Renal pelvis (tissue), 12 donors: ENCODE measurements at places on chromosomes 1 and 21. TPM values are rescaled to one million over a fixed set of nuclear protein-coding genes. Genes with fewer than 3 reads are reported as not detected.

Gene PADI3
- 0.07 TPM for polyA plus RNA-seq

Gene DBT
- polyA plus RNA-seq = 24.9 TPM

Gene RHD
- 2.1 TPM for polyA plus RNA-seq

Gene KRTAP21-2
- not detected for polyA plus RNA-seq

Gene CLCNKA
- polyA plus RNA-seq = 13.0 TPM

Gene AMIGO1
- polyA plus RNA-seq = 6.6 TPM

Gene TCHHL1
- not detected for polyA plus RNA-seq

Gene TRIM58
- polyA plus RNA-seq = 1.1 TPM

Gene VWA1
- 61.7 TPM for polyA plus RNA-seq

Gene JAK1
- polyA plus RNA-seq = 94.8 TPM

Gene FCRL1
- polyA plus RNA-seq = 0.15 TPM

Gene AK4
- polyA plus RNA-seq = 65.8 TPM

Gene C1orf115
- polyA plus RNA-seq = 28.3 TPM

DNA sequence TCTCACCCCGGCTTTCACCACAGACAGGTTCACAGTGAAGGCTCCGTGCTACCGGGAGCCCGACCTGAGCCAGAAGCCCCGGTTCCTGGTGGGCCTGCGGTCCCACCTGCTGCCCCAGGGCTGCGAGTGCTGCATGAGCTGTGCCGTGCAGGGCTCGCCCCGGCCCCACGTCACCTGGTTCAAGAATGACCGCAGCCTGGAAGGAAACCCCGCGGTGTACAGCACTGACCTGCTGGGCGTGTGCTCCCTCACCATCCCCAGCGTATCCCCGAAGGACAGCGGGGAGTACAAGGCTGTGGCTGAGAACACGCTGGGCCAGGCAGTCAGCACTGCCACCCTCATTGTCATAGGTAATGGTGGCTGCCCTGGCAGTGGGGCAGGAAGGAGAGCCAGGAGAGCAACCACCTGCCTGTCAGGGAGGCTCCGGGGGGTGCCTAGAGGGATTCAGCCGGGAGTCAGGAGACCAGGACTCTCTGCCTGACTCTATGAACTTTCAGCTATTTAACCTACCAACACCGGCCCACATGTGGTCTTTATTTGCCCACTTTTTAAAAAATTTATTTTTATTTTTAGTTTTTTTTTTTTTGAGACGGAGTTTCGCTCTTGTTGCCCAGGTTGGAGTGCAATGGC lies 36.4 kb downstream of the IGFN1 start:
- no peak for DNase-seq

- DNase-seq = no peak
These were observed 30.4 kb downstream of the H3-3A start for GRCh38 chr1:226092965-226093364.

GRCh38 chr1:210489491-210489890 lies 160.8 kb downstream of the HHAT start:
- no peak for DNase-seq

DNA sequence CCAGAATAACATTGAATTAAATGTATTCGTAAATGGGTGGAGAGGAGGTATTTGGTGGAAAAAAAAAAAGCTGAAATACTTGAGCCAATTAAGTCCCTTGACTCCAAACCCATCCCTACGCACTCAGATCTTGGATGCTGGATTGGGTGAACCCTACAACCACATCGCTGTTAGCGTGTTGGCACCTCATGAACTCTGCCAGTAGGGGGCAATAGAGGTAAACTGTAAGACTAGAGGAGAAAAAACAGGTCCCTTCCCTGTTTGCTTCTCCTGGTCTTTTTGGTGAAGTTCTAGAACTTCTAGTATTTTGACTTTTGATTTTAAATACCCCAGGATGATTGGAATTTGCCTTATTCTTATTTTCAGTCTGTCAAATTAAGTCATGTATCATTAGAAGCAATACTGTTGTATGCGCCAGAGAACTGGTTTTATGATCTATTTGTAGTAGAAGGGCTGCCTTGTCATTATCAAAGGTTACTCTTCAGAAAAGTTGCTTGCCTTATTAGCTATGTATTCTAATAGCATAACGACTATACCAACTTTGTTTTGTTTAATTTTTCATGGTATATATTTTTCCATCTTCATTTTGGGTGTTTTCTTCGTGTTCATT lies 1.9 kb upstream of the OR13G1 start:
- peak; percentile 16 for DNase-seq

- DNase-seq = no peak
These were observed 142.6 kb downstream of the AJAP1 start for GRCh38 chr1:4797016-4797410.

DNA sequence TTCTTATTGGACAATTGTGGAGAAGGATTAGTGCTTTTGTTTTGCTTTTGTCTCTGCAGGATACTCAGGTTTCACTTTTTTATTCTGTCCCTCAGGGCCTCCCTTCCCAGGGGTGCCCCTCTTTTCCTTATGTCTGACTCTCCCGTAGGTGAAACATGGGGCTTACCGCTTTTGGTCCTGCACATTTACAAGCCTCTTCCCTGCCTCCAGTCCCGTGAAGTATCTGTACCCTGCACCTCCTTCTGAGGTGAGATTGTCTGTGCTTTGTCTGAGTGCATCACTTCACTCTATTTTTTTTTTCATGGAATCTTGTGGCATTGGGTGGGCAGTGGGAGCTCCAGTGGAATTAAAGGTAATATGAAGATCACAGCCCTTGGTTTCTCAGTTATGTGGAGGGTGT lies 758.1 kb upstream of the TPTE start:
- DNase-seq = no peak

DNA sequence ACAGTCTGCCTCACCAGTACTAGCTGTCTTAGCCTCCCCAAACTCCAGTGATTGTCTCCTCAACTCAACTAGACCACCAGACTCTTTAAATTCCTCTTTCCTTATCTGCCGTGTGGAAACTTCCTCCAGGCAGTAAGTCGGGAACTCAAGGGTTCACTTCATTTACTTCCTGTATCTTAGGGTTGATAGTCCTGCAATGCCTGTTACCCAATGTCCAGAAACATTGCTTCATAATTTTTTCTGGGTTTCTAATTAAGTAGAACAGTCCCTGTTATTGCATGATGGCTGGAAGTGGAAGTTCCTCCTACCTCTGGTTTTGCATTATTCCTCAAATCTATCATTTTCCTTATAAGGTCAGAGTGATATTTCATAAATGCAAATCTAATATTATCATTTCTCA lies 60.8 kb upstream of the RNF11 start:
- no peak for DNase-seq

GRCh38 chr1:108811611-108812010 lies 45.3 kb downstream of the AKNAD1 start:
- no peak for DNase-seq

DNA sequence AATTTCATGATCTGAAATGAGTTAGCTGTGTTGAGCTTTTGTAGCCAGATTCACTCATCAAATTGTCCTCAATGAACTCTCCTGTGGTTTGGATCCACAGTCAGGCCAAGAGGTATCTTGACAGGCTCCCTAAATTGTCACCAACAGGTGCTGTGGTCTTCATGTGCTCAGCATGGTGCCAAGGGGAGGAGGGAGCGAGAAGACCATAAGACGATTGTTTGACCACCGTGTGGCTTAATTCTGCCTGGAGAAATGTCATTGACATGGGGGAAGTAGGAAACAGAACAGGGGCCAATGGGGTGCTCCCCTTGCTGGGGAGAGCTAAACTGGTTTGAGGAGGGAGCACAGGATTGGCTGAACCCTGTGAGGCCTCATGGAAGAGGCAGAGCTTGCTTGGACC lies 219.3 kb downstream of the KCNJ6 start:
- DNase-seq = no peak

GRCh38 chr1:244901400-244902015 lies 37.2 kb upstream of the HNRNPU start:
- no peak for DNase-seq

DNA sequence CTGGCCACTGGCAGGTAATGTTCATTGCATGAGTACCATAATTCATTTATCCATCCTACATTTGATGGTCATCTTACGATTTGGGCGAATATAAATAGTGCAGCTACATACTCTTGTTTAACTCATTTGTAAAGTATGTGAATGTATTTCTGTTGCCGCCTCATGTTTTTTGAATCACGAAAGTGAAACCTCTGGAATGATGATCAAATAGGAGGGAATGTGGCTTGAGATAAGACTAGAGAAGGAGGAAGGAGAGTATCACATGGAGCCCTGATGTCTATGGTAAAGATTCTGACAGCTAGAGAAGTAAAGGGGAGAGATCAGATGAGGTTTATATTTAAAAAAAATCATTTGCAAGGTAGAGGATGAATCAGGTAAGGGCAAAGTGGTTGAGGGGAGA lies 8.0 kb downstream of the MRPS14 start:
- no peak for DNase-seq

- DNase-seq = no peak
These were observed 25.1 kb downstream of the CNN3 start for GRCh38 chr1:94901841-94902240.

DNA sequence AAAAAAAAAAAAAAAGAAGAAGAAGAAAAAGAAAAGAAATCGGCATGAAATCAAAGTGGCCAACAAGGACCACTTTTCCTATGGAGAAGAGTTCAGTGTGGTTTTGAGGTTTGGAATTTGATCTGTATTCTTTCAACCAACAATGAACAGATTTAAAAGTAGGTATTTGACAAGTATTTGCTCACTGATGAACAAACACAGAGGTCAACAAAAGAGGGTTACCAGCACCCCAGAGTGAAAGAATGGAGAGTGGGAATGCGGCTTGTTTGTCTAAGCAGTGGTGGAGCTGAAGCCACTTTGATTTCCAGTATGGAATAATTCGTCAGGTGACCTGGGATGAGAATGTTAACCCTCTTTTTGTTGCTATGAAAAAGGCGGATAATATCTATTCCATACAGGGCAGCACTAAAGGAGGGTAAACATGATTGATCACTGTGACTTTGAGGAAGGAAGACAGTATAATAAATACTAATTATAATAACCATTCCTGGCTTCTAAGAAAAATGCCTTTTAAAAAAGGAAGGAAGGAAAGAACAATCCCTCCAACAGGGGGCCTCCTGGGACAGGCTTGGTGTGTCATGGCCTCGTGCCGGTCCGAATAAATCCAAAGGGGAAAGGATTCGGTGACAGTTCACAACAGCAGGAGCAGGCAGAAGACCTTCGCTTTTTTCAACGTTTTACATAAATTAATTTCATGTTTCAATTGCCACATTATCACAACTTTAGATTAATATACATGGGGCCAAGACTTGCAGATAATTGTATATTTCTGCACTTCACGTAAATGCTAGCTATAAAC lies 37.2 kb upstream of the SIM2 start:
- no peak for DNase-seq
